ENCODE measurements at places on chromosomes 7 and 10. TPM values are rescaled to one million over a fixed set of nuclear protein-coding genes. Genes with fewer than 3 reads are reported as not detected.
A peak's percentile ranks its signal among the peaks of the same experiment; 100 is the strongest.

GRCh38 chr10:80199828-80200227 is 5.5 kb downstream of the ANXA11 start:
- DNase-seq = peak; percentile 92

- no peak for DNase-seq
These were observed 6.4 kb downstream of the CARD11 start for GRCh38 chr7:3037259-3037658.

DNA sequence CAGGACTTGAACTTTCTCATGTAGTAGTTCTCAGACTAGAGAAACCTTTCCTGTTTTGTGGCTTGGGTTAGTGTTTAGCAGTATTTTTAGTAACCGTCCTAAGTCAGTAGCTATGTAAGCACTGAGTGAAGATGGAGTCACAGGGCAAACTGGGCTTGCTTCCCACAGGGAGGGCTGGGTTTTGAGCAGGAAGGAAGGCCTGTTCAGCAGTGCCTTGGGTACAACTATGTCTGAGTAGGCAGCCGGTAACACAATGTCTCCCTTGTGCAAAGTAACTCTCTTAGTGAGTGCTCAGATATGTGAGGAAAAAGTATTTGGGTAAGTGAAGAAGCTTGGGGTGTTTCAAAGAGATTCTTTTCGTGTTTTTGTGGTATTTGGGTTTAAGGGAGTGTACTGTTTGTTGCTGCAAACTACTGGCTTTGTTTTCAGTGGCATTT is 96.4 kb downstream of the CCSER2 start:
- peak; percentile 92 for DNase-seq

DNA sequence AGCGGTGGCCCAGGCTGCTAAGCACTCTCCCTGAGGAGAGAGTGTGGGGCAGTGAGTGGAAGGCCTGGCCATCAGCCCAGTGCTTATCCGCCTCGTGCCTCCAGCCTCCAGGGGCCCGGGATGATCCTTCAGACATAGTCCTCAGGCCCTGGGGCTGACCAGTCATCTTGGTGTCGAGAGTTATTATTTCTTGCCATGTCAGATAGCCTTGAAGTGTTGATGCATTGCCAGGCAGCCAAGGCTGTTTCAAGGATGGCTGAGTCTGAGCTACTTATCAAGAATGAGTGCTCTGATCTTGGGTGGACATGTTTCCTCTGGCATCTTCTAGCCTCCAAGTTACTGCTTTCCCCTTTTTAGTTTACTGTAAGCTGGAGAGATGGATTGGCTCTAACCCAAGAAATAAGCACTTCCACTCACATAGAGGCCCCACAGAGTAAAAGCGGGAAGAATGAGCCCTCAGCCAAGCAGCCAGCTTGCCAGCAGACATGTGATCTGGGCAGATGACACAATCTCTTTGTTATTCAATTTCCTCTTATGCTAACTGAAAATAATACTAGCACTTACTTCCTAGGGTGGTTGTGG is 136.5 kb upstream of the NAMPT start:
- DNase-seq = peak; percentile 92

AKR1E2 gene
- 9.7 TPM for total RNA-seq

DNA sequence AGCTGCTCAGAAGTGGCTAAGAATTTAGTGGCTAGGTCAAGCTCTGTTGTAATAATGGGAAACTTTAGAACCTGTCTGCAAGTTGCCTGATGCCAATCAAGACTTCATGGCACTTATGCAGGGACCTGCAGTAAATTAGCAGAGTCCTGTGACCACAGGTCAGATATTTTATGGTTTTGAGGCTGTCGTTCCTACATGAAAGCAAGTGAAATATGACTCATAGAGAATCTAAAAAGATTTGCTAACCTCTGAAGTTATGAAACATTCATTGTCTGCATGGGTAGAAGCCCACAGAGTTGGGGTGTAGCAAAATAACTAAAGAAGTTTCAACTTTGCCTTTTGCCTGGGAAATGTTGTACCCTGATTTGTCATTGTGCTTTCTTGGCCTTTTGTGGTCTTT is 32.3 kb downstream of the SLC39A12 start:
- no peak for DNase-seq

DNA sequence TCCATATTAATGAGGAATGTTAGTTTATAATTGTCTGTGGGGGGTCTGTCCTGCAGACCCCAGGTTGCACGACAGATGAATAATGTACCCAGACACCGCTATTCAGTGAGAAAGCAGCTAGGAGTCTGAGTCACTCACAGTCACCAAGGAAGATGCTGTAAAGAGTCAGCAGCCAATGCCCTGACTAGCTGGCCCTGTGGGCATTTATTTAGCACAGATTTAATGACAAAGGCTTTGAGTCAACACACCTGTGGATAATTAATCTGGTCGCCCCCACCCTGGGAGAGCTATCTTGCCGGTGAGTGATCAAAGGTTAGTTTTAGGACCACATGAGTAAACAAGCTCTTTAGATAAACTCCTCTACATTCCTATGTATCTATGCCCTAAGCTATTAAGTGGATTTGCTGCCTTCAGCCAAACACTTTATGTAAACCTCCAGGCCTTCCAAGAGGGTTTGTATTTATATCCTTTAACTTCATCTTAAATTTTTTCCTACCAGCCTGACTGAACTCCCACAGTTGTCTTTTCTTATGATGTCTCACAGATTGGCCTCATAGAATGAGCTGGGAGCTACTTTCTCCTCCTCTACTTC is 180.0 kb upstream of the ADCY1 start:
- DNase-seq = no peak

- no peak for DNase-seq
These were observed 8.8 kb downstream of the PARP12 start for GRCh38 chr7:140053812-140054539.

WNT16 gene
- 0.12 TPM for total RNA-seq

DNA sequence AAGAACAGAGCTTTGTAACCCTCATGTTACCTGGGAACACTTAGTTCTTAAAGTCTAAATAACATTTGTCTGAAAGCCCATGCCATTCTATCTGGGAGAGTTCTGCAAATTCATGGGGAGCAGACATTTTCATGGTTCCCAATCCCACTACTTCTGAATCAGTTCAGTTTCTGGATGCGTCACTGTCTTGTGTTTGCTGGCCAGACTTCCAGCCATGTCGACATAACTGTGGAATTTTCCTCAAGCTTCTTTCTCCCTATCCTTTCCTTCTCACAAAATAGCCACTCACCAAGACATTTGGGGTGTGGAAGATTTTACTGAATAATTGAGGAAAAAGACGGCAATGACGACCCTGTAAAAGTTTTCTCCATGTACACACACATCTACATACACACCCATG is 272.5 kb downstream of the NEBL start:
- peak; percentile 69 for DNase-seq

MRLN gene
- not detected for total RNA-seq

DNA sequence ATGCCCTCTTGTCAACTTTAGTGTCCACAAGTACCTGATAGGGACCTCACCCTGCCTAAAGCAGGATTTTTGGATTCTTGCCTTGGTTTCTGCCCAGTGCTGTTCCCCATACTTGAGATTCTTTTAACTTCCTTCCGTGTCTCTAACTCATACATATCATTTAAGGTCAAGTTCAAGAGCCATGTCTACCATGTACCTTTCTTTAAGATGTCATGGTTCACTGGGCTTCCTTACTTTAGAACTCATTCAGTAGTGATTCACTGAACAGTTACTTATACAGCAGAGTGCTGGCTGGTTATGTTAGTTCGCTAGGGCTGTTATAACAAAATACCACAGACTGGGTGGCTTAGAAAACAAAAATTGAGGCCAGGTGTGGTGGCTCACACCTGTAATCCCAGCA is 5.0 kb upstream of the CFAP58 start:
- DNase-seq = no peak

DNA sequence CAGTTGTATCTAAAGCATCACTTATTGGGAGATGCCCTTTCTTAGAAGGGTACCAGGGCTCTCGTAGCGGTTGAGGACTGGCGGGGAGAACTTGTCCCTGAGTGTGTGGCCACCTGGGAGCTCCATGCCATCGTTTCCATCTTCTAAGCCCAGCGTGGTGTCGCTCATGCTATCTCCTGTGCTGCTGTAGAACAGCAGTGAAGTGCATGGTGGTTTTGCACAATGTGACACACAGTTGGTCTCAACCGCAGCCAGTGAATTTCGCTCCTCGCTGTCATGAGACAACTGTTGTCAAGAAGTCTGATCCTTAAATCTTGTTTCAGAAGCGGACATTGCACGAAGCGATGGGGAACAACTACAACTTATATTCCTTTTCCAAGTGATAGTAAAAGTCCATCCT is 283.4 kb downstream of the GRID1 start:
- no peak for DNase-seq

LIPN gene
- not detected for total RNA-seq

DNA sequence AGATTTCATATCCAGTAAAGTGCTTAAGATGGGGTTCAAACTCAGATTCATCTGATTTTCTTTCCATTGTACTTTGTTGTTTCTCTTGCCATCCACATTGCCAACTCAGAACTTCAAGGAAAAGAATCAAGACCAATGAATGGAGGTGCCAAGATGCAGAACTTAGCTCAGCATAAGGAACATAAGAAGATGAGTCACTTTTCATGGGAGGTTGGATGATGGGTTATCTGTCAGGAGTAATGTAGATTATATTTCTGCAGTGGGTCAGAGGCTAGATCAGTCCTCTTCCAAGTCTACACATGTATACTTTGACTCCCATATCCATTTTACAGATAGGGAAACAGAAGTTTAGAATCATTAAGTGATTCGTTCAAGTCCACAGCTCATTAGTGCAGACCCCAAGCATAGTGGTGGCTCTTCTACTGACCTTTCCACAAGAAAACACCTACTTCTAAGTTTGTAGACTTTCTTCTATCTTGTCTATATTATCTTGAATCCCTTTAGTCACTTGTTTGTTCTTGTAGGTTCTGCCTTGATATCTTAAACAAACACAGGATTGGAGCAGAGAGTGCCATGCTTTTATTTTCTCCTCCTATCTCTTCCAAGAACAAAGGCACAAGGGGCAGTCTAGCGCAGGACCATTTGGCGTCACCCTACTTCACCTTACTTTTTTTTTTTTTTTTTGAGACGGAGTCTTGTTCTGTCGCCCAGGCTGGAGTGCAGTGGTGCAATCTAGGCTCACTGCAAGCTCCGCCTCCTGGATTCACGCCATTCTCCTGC is 14.0 kb upstream of the ADD3 start:
- no peak for DNase-seq

DNA sequence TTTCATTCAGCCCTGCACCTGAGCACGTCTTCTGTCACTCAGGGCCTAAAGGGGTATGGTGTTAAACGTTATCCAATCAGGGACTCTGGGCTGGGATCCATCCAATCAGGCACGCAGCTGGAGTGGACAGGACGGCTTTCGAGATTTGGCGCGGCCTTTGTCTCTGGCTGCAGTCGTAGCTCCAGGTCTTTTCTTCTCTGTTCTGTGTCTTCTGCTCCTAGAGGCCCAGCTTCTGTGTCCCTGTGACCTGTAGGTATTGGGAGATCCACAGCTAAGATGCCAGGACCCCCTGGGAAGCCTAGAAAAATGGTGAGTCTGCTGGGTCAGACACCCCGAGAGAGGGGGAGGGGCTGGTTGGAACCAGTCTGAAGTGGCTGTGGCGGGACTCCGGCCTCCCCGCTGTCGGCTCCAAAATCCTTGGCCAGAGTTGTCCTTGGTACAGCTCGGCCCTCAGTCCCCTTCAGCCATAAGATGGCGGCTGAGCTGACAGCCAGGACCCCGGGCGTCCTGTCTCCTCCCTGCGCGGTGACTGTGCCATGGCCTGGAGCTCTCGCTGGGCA is 11.7 kb upstream of the ZNF680 start:
- DNase-seq = no peak

PTPN20 gene
- total RNA-seq = 7.5 TPM

GRCh38 chr7:110224643-110225042 is 866.3 kb upstream of the LRRN3 start:
- no peak for DNase-seq

- no peak for DNase-seq
These were observed 170.4 kb downstream of the ARID5B start for GRCh38 chr10:62071846-62072281.

- DNase-seq = no peak
These were observed 3.9 kb upstream of the NRF1 start for GRCh38 chr7:129607471-129608120.

GRCh38 chr10:4103603-4104002 is 318.6 kb upstream of the KLF6 start:
- DNase-seq = no peak

ACTL6B gene
- total RNA-seq = not detected

IFIT1B gene
- total RNA-seq = 0.24 TPM

- no peak for DNase-seq
These were observed 4.6 kb upstream of the TWIST1 start for GRCh38 chr7:19121977-19122588.

GIMAP5 gene
- 22.2 TPM for total RNA-seq

GRCh38 chr7:114047889-114048288 is 129.1 kb upstream of the PPP1R3A start:
- no peak for DNase-seq

PKD2L1 gene
- not detected for total RNA-seq

GPR26 gene
- total RNA-seq = not detected

CCL26 gene
- total RNA-seq = 0.93 TPM

- no peak for DNase-seq
These were observed 171.3 kb downstream of the TPST1 start for GRCh38 chr7:66376264-66376945.

DNA sequence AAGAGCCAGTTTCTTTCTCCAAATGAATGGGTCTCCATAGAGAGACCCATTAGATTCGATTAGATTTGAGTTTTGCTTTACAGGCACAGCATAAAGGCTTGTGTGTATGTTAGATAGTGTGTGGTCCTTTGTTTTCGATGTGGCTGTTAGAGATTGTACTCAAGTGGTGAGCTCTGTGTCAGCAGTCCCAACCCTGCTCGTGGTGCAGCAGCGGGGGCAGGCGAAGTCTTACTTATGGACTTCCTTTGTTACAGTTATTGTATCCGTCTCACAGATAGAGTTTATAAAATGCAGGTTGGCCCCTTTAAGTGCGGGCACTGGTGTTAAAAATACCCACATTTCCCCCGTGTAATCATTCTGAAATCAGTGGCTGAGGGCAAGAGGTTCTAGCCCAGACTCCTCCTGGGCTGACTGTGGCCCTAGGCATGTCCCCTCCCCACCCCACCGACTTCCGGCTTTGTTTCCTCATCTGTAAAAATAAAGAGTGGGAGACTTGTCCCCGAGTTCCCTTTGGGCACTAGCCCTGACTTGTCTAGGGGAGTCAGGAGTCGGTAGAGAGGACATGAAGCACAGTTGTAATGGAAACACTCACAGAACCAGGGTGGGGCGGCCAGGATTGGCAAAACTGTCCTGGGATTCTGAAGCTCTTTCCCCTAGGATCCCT is 28.6 kb downstream of the MTURN start:
- no peak for DNase-seq

ZMIZ1 gene
- 59.3 TPM for total RNA-seq

- no peak for DNase-seq
These were observed 147.3 kb upstream of the TMEM196 start for GRCh38 chr7:19920705-19921104.

- DNase-seq = no peak
These were observed 74.0 kb downstream of the ARID5B start for GRCh38 chr10:61975391-61975932.

- DNase-seq = no peak
These were observed 17.3 kb downstream of the DIP2C start for GRCh38 chr10:672203-672602.
